ENCODE measurements at places on chromosomes 2 and 18.

- no peak for DNase-seq
Observed at GRCh38 chr2:44934983-44935728, 6.3 kb upstream of the SIX3 start.

DNA sequence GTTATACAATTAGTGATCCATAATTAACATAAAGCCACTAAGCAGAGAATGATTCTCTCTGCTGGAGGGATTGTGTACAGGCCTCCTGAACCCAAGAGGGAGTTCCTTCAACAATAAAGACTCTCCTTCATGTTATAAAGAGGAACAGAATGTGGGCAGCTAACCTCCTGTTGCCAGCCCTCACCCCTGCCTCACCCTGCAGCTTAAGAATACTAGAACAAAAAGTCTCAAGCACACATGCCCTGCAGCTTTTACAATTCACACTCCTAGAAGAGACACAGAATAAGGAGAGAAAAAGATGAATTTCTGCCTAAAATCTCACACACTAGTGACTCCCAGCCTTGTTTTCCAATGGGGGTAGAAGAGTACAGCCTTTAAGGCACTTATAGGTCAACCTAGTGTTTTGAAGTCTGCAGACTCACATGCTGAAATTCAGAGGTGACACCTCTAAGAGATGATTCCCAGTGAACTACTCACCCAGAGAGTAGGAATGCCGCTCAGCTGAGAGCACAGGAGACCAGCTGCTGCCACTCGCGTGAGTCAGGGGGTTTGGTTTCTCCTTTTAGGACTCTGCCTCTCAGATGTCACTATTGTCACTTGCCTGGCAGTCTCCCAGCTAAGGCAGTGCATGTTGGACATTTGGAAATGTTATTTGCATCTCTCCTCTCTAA, 32.5 kb upstream of the IL1RL1 start:
- DNase-seq: no peak

DNA sequence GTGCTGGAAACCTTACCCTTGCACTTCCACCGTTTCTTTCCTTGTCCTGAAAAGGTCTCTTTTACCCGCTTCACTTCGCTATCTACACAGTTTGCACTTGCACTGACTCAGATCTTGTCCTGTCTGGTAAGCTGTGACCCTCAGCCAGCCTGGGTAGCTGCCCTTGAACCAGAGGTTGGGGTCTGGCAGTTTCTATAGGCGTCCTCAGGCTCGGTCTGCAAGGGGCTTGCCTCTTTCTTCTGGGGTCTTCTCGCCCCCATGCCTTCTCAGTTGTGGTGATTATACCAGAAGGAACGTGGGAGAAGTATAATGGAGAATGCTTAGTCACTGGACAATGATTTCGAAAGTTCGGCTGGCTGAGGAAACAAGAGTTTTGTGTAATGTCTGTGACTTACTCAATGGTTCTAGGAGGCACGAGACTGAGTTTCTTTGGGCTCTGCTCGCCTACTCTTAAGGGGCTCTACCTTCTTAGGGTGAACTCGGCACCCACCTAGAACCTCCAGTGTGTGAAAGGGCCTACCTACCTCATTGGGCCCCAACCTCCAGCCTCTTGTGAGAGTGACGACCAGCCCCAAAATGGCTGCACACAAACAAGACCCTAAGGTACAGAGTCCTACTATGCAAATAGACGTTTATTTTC, 6.9 kb upstream of the STAT1 start:
- no peak for DNase-seq

DNA sequence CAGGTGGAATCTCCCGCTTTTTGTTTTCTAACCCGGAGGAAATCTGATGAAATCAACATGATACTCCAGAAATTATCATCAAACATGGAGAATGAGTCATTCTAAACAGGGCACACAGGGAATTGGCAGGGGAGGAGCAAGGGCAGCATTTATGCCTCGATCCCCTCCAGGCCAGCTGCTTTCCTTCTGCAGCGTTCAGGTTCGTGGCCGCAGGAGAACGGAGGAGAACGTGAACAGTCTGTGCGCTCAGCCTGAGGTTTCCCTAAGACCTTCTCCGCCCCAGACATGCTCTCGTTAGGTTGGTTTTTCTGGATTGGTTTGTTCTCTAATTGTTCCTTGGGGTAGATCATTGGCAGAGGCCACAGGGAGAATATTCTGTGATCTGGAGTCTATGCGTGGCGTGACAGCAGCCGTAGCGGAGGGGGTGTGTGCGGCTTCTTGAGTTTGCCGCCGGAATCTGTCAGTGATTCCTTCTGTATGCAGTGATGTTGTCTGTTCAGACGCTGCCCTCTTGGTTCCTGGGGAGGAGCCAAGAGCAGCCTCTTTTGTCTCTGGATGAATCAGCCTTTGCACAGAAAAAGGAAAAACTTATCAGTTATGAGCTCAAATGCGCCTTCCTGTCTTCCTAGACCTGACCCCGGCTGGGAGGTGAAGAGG, 75.9 kb downstream of the SH3BP4 start:
- peak; percentile 46 for DNase-seq

GRCh38 chr2:101305492-101306078, 2.9 kb downstream of the RNF149 start:
- DNase-seq: no peak

DNA sequence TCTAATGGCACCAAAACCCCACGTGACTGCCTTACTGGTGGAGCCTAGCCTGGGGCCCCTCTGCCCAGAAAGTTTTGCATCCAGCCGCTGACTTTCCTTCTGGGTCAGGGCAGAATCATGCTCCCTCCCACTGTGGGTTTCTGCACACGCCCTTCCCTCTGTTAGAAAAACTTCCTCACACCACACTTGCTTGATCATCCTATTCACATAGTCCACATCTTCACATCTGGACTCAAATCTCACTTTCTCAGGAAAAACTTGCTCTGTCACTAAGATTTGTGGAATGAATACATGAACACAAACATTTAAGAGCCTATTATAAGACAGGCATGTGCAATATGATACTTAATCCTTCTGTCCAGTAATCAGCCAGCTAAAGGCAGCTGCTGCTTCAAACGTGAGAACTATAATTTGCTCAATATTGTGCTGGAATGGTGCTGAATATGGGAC, 274.7 kb downstream of the RND3 start:
- no peak for DNase-seq

DNA sequence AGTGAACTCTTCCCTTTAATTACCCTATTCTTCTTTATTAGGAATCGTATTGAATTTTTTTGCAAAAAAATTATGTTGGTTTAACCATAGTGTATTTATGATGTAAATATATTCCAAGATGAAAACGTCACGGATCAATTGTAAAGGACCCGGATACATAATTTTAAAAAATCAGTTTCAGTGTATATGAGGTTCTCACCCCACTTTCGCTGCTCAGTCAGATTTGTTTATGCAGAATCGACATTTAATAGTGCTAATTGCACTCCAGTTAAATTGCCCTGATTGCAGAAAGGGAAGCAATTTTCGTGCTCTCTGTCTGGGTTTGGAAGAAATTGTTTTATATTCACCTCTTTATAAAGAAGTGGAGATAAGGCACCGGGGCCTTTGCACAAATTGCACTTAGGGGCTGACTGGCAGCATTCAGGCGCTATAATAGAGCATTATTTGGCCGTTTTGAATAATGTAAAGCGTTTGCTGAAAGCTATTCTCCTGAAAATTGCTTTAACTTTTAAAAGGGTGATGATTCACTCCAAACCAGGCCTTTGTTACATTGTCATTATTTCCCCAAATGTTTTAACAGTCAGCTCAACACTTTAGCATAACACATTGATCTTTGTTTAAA, 3.0 kb upstream of the SP9 start:
- DNase-seq: no peak

- DNase-seq: no peak
Observed at GRCh38 chr2:54559593-54560145, 103.5 kb downstream of the SPTBN1 start.

GRCh38 chr2:160533482-160533881, 39.9 kb upstream of the RBMS1 start:
- no peak for DNase-seq

DNA sequence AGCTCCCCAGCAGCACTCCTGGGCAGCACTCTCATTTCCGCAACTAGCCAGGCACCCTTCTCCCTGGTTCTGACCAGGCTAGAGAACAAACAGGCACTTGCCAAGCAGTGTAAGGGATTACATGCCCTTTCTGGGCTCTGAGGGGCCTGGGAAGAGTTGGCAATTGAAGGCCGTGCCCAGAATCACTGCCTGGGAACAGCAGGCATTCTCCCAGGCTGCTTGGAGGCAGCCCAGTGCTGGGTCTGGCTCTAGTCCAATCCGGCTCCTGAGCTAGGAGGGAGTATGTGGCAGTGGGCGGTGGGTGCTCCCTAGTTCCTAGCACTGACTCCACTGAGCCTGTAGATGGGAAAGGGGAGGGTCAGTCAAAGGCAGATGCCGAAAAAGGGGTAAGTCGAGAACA, 34.1 kb upstream of the SP3 start:
- no peak for DNase-seq

- DNase-seq: no peak
Observed at GRCh38 chr2:196528486-196529223, 110.9 kb upstream of the CCDC150 start.

DNA sequence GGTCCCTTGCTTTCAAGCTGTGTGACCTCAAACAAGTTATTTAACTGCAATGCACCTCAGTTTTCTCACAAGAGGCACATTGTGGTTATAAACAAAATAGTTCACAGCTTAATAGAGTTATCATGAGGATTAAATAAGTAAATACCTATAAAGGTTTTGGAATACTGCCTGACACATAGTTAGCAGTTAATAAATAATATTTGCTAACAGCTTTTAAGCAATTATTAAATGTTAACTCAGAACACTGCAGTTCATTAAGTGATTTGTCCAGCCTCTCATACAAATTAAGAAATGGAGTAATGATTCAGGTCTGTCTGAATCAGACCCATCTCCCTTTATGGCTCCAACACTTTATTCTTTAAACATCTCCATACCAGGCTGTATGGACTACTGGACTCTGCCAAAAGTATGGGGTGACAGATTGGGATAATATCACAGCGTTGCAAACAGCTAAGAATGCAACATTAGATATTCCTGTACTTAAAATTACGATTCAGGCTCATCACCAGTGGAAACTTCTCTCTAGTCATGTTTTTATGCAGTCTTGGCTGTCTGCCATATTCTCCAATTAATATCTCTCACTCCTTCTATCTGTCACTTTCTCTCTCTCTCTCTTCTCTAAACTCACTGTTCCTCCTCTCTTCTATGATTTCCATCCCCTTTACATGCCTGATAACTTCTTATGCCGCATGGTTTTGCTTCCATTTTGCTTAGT, 370.6 kb upstream of the UBE2E3 start:
- no peak for DNase-seq

- DNase-seq: no peak
Observed at GRCh38 chr2:227454323-227454860, 17.6 kb upstream of the AGFG1 start.

DNA sequence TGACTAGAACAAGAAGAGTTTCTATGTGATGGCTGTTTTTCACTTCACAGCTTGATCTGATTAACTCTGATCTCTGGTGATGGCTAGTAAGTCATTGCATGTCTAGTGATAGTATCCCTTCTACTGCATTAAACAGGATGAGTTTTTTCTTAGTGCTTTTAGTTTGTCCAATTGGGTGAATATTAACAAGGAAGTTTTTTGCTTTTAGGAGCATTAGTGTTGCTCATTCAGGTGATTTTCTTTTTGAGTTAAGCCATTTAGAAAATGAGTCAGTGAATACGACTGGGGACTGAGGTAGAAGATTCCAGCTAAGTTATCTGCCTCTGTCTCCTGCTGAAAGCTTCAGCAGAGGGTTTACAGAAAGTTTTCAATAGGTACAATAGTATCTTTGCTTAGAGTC, 306.7 kb downstream of the PIK3C3 start:
- no peak for DNase-seq

DNA sequence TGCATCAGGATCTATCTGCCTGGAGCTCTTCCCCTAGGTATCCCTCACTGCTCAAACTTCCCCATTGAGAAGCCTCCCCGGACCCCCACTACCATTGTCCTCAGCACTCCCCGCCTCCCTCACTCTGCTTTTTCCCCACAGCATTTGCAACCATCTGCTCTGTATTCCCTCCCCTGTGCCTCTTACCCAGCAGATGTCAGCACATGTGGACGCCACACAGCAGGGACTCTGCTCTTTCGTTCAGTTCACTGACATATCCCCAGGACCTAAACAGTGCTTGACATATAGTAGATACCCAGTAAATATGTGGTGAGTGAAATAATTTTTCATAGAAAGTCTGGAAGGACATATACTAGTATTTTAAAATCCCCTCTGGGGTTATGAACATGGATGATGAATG, 101.1 kb downstream of the TMEM247 start:
- no peak for DNase-seq

GRCh38 chr2:189527041-189527750, 53.4 kb downstream of the SLC40A1 start:
- DNase-seq: no peak

DNA sequence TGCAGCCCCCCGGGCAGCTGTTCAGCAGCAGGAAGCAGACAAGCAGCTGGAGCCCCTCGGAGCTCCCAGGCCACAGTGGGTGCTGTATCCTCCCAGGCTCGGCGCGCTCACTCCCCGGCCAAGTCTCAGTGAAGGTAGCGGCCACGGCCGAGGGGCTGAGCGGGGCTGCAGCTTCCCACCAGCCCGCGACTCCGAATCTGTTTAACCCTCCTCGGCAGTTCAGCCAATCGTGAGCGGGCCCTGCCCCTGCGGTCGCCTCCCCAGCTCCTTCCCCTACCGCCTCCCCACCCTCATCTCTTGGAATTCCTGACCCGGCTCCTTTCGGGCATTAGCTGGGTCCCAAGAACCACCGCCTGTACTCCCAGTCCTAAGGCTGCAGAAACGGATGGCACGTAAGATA, at the start of gene RESP18:
RESP18 (minus strand) TSS at position 203 of the 400 bp plus-strand sequence.
- no peak for DNase-seq

DNA sequence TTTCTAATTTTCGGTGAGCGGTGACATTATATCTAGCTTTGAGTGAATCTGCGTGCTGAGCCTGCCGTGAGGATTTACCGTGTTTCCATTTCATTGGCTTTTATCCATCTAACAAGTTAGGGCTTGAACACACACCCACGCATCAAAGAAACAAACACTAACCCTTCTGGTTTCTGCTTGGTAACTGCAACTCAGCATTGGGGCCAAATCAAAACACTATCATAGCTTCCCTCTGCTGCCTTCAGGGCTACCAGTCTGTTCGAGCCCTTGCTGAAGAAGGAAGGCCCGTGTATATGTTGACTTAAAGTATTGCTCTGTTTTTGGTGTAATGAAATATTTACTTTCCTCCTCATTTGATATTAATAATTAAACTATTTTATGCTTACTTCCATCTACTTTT, 227.2 kb downstream of the PHLPP1 start:
- no peak for DNase-seq

DNA sequence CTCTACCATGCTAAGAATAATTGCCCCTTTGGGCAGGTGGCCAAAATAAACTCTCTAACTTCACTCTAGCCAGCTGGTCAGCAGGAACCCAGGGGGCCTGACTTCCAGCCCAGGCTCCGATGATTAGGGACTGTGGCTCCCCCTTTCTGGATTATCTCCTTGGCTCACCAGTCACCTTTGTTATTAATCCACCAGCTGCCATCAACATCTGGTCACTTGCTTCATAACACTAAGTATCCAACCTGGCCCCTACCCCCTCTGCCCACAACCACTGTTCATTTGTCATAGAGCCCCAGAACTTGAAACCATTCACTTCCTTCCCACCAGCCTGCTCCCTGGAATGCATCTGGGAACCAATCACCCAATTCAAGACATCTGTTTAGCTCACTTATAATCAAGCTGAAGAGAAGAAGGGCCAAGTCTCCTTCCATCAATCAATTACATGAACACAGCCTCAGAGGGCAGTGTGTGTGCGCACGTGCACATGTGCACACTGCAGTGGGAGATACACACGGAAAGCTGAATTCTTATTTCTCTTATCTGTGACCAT, 215.1 kb downstream of the ALK start:
- DNase-seq: no peak

GRCh38 chr2:217650716-217651360, 352.0 kb downstream of the TNS1 start:
- DNase-seq: peak; percentile 30
